IPS DF 6.9 (cell line): ENCODE measurements at places on chromosomes 3 and 15.

DNA sequence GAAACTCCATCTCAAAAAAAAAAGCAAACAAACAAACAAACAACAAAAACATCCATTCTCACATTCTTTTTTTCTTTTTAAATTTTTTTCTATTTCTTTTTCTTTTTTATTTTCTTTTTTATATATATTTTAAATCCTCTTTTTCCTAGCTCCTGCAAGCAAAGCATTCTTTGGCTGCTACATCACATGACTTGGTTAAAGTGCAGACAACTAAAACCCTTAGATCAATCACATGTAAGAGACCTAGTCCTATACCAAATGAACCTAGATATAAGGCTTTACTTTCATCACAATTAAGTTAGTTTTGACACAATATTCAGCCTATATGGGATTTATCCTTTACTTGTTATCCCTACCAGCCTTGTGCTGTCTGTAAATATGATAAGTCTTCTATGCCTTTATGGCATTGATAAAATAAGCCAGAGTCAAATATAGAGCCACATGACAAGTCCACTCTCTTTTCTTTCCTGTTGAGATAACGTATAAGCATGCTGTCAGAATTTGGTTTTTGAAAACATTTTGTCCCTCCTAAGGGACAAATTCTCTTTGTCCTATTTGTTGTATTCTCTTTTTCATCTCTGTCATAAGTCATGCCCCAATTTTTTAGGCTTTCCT is 11.3 kb downstream of the UBR1 start:
- no peaks in the 10 kb centered on the region for H3K27me3 ChIP-seq
- H3K4me3 ChIP-seq, result no peak overlapping the region
- H3K27ac ChIP-seq, result no peak overlapping the region
- no peaks in the 10 kb centered on the region for H3K36me3 ChIP-seq
- H3K4me1 ChIP-seq, result 0 out of 2 replicates have a peak, but pooled peaks cover 1% of the 10 kb centered on the region

DNA sequence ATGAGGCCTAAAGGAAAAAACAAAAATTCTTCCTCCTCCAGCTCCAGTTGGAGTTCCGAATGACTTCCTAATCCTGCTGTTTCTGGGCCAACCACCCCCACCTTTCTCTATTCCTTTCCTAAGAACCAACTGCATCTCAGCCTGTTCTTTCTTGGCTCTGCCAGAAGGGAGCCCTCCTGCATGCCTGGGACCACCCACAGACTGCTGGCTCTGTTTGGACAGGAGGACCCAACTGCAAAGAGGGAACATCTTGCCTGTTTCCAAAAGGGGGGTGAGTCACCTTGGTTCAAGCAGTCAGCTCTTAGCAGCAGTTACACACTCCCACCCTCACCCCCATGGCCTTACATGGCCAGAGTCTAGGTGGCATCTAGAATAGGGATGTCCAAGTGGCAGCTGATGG is 116.0 kb upstream of the PRICKLE2 start:
- no peak overlapping the region for H3K4me3 ChIP-seq
- H3K27ac ChIP-seq, result no peak overlapping the region
- H3K36me3 ChIP-seq, result no peaks in the 10 kb centered on the region
- no peaks in the 10 kb centered on the region for H3K27me3 ChIP-seq
- peaks cover 2% of the 10 kb centered on the region; the same call in 1 of the 2 replicates for H3K4me1 ChIP-seq

DNA sequence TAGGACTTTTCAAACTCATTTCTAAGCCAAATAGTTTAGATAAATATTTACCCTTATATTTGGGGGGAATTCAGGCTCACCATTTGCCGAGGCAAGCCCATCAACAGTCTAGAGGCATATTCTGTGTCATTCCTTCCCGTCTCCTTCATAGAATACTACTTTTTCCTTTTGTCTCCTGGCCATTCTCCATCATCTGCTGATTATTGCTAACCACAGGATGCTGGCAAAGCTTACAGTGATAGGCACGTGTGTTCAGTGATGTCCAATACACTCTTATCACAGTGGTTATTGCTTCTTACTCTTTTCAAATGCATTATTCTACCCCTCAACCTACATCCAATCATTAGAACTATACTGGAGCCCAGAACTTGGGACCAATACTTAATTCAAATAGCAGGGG is 130.6 kb upstream of the ZBED2 start:
- no peak overlapping the region for H3K4me3 ChIP-seq
- DNase-seq, result no peak
- peaks cover 2% of the 10 kb centered on the region for H3K4me1 ChIP-seq
- H3K36me3 ChIP-seq, result no peaks in the 10 kb centered on the region

GRCh38 chr3:47542471-47543173 is 29.1 kb upstream of the ELP6 start:
- H3K27ac ChIP-seq, result no peak overlapping the region
- no peaks in the 10 kb centered on the region for H3K36me3 ChIP-seq
- no peaks in the 10 kb centered on the region for H3K4me1 ChIP-seq
- H3K27me3 ChIP-seq, result no peaks in the 10 kb centered on the region
- DNase-seq, result no peak

DNA sequence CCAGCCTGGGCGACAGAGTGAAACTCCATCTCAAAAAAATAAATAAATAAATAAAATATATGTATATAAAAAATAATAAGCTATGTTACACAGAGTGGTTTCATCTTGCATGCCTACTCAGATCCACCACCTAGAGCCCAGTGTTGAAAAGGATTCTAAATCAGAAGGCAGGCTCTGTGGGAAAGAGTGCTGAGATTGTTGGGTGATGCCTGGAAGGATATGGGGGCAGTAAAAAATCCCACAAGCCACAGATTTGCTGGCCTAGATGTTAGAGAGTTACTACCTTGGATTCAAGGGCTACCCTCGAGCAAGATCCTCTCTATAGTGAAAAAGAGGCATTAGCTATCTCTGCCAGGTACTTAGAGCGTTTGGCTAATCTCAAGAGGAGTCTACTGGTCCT is 144.3 kb downstream of the STAC start:
- no peaks in the 10 kb centered on the region for H3K36me3 ChIP-seq
- H3K4me3 ChIP-seq, result no peak overlapping the region
- no peak overlapping the region for H3K27ac ChIP-seq
- no peaks in the 10 kb centered on the region for H3K27me3 ChIP-seq
- H3K4me1 ChIP-seq, result no peaks in the 10 kb centered on the region

DNA sequence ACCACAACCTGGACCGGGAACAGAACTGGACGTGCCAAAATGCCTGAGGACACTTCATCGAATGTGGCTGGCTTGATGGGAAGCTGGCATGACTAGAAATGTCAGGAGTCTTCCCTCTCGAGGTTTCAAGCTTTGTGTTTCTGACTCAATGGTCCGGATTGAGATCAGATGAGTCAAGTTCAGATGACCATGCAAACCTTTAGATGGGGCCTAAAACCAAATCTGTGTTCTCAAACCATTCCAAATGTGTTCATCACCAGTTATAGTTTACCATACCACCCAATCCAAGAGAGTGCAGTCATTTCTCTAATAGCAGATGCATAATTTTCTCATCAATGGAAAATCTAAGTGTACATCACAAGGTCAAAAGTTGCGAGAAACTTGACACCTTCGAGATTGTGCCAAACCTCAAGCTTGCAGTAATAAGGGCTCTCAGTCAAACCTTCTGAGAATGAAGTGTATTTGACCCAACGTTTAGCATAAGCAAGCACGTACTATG is 369.1 kb downstream of the RORA start:
- H3K27me3 ChIP-seq, result no peaks in the 10 kb centered on the region
- peaks cover 2% of the 10 kb centered on the region; the same call in 1 of the 2 replicates for H3K4me1 ChIP-seq
- H3K27ac ChIP-seq, result no peak overlapping the region
- H3K36me3 ChIP-seq, result no peaks in the 10 kb centered on the region
- H3K4me3 ChIP-seq, result no peak overlapping the region
- no peak for DNase-seq

DNA sequence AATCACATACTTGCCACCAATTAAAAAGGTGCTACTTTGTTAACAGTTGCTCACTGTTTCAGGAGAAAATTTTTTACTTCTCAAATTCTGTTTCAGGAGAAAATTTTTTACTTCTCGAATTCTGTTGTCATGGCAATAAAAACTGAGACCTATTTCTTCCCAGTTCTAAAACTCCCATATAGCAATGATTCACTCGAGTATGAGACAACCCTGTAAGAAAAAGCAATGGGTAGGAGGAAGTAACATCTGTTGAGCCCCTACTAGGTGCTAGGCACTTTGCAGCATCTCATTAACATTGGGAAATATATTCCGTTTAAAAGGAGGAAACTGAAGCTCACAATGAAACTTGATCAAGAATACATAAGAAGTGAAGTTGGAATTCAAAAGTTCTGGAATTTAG is 35.1 kb upstream of the IGSF11 start:
- H3K27ac ChIP-seq, result no peak overlapping the region
- H3K4me3 ChIP-seq, result no peak overlapping the region
- no peaks in the 10 kb centered on the region for H3K4me1 ChIP-seq

- no peaks in the 10 kb centered on the region for H3K36me3 ChIP-seq
- no peak overlapping the region for H3K27ac ChIP-seq
- no peak for DNase-seq
- H3K4me3 ChIP-seq, result no peak overlapping the region
Observed at GRCh38 chr15:85785887-85786780, 8.6 kb downstream of the KLHL25 start.

DNA sequence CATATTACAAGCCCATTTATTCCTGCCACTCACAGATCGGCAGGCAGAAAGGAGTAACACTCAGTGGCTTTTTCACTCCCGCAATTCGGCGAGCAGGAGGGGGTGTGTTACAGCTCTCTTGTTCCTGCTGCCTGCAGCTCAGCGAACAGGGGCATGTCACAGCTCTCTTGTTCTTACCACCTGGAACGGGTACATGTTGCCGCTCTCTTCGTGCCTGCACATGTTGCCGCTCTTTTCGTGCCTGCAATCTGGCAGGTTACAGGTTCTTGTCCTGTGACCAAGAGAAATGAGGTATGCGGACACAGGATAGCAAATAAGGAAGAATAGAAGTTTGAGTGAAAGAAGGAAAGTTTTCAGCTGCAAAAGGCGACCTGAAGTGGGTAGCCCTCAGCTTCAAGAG is 761.4 kb downstream of the NAALADL2 start:
- no peaks in the 10 kb centered on the region for H3K27me3 ChIP-seq
- H3K36me3 ChIP-seq, result no peaks in the 10 kb centered on the region
- H3K4me3 ChIP-seq, result no peak overlapping the region
- DNase-seq, result no peak

- no peaks in the 10 kb centered on the region for H3K27me3 ChIP-seq
- no peak for DNase-seq
- no peak overlapping the region for H3K27ac ChIP-seq
- no peak overlapping the region for H3K4me3 ChIP-seq
- H3K4me1 ChIP-seq, result peaks cover 2% of the 10 kb centered on the region; the same call in 1 of the 2 replicates
Observed at GRCh38 chr3:49012441-49013017, 5.3 kb downstream of the WDR6 start.

DNA sequence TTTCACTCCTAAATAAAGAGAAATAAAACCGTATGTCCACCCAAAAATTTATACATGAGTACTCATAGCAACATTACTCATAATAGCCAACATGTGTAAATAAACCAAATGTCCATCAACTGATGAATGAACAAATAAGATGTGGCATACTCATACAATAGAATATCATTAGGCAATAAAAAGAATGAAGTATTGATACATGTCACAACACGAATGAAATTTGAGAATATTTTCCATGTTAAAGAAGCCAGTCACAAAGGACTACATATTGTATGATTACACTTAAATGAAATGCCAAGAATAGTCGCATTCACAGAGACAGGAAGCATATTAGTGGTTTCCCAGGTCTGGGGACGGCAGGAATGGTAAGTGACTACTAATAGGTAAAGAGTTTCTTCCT is 869.2 kb downstream of the IGSF11 start:
- H3K36me3 ChIP-seq, result no peaks in the 10 kb centered on the region
- no peak for DNase-seq
- H3K27me3 ChIP-seq, result no peaks in the 10 kb centered on the region
- H3K27ac ChIP-seq, result no peak overlapping the region
- H3K4me1 ChIP-seq, result no peaks in the 10 kb centered on the region

- no peaks in the 10 kb centered on the region for H3K36me3 ChIP-seq
- peak; percentile 41 for DNase-seq
- H3K4me3 ChIP-seq, result no peak overlapping the region
Observed at GRCh38 chr15:64596701-64597476, 136.5 kb downstream of the ZNF609 start.

GRCh38 chr3:43620831-43621655 is 768 bp downstream of the ANO10 start:
- H3K4me3 ChIP-seq, result peak overlapping the region; percentile 98
- H3K36me3 ChIP-seq, result no peaks in the 10 kb centered on the region
- no peaks in the 10 kb centered on the region for H3K4me1 ChIP-seq
- no peak overlapping the region for H3K27ac ChIP-seq
- H3K27me3 ChIP-seq, result no peaks in the 10 kb centered on the region
- no peak for DNase-seq

- no peaks in the 10 kb centered on the region; the same call in 1 of the 2 replicates for H3K27me3 ChIP-seq
- H3K4me1 ChIP-seq, result 0 out of 2 replicates have a peak, but pooled peaks cover 2% of the 10 kb centered on the region
- H3K36me3 ChIP-seq, result no peaks in the 10 kb centered on the region; the same call in 1 of the 2 replicates
Observed at GRCh38 chr3:46898321-46899150, 21.0 kb downstream of the PTH1R start.

- H3K27me3 ChIP-seq, result no peaks in the 10 kb centered on the region
- H3K36me3 ChIP-seq, result no peaks in the 10 kb centered on the region; the same call in 1 of the 2 replicates
- no peak overlapping the region for H3K27ac ChIP-seq
- DNase-seq, result no peak
- no peaks in the 10 kb centered on the region for H3K4me1 ChIP-seq
- no peak overlapping the region for H3K4me3 ChIP-seq
Observed at GRCh38 chr3:33541918-33542317, 101.7 kb upstream of the UBP1 start.

DNA sequence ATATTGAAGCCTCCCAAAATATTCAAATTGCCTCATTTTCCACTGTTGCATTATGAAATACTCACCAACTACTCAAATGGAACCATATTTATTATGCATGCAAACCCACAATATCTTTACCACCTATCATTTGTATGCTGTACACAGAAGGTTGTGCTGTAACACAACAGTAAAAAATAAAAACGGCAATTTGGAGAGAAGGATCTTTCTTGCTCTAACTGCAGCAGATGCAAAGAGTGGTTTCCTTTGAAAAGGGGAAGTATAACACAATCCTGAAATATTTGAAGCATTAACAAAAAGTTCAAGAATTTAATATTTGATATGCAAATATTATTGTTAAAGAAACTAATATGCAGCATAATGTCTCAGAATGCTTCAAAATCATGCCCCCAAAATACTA is 244.5 kb upstream of the SUCLG2 start:
- no peak for DNase-seq
- no peak overlapping the region for H3K4me3 ChIP-seq
- no peaks in the 10 kb centered on the region for H3K36me3 ChIP-seq
- no peak overlapping the region for H3K27ac ChIP-seq

GRCh38 chr15:36392676-36393266 is 186.7 kb upstream of the CDIN1 start:
- H3K36me3 ChIP-seq, result no peaks in the 10 kb centered on the region
- no peak overlapping the region for H3K4me3 ChIP-seq

DNA sequence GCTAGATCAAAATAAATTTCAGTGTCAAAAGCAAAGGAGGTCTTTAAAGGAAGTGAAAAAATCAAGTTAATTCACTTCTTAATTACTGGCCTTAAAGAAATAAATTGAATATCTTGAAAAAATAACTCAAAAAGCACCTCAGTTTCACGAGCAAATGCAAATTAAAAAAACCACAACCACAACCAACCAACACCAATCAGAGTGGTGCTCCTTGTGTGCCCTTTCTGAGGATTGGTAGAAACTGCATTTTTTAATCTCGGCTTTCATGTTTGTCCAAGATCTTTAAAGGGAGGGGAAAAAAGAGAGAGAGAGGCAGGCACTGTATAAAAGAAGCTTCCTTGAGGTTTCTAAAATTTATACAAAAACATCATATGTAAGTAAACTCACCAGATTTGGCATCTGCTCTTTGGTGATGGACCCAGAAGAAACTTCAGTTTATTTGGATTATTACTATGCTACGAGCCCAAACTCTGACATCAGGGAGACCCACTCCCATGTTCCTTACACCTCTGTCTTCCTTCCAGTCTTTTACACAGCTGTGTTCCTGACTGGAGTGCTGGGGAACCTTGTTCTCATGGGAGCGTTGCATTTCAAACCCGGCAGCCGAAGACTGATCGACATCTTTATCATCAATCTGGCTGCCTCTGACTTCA is at the start of gene GPR15:
GPR15 (plus strand) TSS at position 357 of the 653 bp plus-strand sequence; CDS start at position 413, 56 bp downstream.
- H3K27ac ChIP-seq, result no peak within 1 kb of the TSS
- H3K4me1 ChIP-seq, result no peaks in the 10 kb centered on the region
- no peak for DNase-seq
